ENCODE measurements at places on chromosomes 16 and 17.
A peak's percentile ranks its signal among the peaks of the same experiment; 100 is the strongest.

DNA sequence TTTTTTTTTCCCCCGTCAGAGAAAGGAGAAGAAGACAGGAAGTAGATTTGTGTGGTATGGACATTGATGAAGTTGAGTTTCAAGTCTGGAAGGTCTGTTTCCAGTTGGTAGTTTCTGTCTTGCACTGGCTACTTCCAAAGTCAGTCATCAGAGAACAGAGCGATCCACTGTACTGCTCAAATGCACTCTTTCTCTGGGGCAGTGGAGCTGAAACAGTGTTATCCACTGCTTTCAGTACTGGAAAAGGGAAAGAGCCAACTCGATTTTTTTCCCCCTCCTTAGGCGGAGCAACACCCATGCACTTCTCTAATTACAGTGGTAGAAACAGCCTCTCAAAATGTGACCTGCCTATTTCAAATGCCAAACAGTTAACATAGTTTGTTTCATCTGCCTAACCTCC, 7.4 kb downstream of the PRKCA start:
- no peak for DNase-seq

GRCh38 chr16:89827383-89828198, 684 bp upstream of the SPIRE2 start:
- peak; percentile 35 for DNase-seq

DNA sequence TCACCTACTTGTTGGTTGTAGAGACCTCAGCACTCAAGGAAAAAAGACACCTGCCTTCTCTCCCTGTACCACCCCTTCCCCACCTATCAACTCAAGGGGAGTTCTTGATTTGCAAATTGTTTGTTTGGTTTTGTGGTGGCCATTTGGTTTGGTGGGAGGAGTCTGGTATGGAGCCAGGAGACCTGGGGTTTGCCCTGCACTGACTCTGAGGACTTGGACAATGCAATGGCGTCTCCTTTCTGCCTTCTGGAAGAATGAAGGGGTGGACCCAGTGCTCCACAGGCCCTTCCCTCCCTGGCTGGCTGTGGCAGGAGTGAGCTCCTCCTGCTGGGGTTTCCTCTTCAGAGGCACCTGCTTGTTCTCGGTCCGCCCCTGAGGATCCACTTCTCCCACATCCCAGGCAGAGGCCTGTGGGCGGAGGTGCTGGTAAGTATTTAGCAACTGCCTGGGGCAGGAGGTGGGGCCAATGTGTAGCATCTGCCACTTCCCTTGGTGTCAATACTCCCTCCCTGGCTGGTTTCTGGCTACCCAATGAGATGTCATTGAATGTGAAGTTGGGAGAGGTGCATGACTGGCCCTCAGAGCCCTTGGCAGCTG, 164.5 kb downstream of the NTN1 start:
- no peak for DNase-seq

- DNase-seq: no peak
Observed at GRCh38 chr16:50712560-50712898, 19.1 kb downstream of the NOD2 start.

- no peak for DNase-seq
Observed at GRCh38 chr17:56629531-56630075, 36.1 kb downstream of the NOG start.

DNA sequence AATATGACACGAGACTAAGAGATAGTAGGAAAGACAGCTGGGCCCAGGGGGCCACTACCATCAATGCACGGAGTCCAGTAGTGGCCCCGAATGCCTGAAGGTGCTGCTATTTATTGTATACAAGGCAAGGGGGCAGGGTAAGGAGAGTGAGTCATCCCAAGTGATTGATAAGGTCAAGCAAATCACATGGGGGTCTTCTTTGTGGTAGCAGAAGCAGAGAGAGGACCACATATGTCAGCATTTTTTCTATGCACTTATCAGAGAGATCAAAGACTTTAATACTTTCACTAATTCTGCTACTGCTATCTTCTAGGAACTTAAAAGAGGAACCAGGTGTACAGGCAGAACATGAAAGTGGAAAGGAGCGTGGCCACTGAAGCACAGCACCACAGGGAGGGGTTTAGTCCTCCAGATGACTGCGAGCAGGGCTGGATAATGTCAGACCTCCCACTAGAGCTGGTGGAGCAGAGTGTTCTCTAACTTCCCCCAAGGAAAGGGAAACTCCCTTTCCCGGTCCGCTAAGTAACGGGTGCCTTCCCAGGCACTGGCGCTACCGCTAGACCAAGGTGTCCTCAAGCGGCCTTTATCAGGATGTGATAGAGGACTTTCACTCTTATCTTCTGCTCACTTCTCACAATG, 26.4 kb upstream of the ARL4D start:
- DNase-seq: no peak

DNA sequence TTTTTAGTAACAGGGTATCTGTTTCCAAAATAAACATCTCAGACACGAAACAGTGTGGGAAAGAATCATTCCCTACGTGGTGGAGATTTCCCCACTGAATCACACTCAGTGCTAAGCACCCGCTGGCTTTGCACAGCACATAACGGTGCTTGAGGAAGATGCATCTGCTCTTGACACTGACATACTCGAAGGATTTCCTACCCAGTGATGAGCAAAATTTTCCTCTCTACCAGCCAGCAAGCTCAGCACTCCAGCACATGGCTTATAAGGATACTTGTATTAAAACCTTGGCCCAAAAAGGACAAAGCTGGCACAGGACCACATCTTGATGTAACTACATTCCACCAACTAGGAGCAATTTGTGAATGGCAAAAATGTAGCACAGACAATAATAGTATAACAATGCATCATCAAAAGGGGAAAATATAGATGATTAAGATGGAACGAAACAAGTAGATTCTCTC, 59.0 kb downstream of the ANKFY1 start:
- DNase-seq: no peak

DNA sequence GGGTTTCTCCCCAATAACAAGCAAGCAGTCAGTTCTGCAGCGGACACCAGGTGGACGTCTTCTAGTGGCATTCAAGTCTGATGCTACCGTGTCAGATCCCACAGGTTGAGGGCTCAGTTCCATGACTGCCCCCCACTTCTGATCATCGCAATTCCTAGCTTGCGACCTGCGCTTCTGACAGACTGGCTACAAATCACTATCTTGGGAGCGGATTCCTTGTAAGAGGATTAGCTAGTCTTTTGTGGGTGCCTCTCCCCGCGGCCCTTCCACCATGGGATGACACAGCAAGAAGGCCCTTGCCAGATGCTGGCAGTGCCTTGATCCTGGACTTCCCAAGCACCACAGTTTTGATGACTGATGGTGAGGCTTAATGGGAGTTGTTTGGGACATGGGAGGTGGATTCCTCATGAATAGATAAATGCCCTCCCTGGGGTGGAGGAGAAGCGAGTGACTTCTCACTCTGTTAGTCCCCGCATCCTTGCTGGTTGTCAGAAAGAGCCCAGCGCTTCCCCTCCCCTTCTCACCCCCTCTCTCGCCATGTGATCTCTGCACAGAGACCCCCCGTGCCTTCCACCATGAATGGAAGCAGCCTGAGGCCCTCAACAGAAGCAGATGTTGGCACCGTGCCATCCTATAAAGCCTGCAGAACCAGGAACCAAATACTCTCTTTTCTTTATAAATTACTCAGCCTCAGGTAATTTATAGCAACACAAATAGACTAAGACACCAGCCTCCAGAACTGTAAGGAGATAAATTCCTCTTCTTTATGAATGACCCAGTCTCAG, 19.1 kb downstream of the CDIP1 start:
- DNase-seq: no peak

- DNase-seq: no peak
Observed at GRCh38 chr17:13243585-13243984, 225.8 kb upstream of the ELAC2 start.

- DNase-seq: no peak
Observed at GRCh38 chr17:79272666-79273219, 198.1 kb downstream of the ENGASE start.

GRCh38 chr16:22023505-22023904, 15.6 kb downstream of the MOSMO start:
- DNase-seq: peak; percentile 7

DNA sequence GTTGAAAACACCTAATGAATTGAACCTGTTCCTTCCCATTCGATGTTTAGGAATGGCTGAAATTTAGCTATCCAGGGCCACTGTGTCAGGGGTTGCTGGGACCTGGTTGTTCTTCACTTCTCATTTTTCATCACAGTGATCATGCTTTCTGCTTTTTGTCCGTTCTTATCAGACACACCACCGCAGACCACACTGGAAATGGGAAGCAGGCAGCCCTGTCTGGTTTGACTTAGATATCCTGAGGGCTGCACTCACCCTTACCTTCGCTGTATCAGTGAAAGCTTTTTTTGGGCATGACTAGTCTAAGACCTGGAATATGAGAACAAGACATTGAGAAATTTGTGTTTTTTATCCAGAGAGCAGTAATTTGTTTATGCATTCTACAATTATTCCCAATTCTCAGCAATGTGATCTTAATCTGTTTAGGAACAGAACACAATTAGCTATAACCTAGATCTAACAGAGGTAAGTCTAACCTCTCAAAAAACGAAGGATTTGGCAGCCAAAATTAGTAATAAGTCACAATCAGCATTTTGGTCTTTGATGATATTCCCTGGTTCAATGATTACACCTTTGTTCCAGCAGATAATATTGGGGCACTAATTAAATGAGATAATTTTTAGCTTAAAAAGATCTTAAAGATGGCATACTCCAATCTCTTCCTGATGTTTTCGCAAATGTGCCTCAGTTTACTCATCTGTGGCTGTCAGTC, 126.0 kb upstream of the GOT2 start:
- peak; percentile 94 for DNase-seq

DNA sequence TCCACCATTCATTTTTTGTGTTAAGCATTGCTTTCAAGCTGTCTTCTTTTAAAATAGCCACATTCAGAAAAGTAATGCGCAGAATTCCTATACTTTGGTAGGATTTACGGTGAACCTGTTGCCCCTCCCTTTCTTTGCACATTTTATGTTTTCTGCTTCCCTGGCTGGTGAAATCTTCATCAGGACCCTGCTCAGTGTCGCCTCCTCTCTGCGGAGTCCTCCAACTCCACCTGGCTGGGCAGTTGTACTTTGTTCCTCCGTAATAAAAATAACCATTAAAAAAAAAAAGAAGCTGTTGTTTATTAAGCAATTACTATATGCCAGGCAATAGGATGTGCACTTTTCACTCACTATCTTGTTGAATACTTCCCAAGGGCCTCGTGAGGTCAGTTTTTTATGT, 2.9 kb downstream of the UMOD start:
- DNase-seq: no peak

DNA sequence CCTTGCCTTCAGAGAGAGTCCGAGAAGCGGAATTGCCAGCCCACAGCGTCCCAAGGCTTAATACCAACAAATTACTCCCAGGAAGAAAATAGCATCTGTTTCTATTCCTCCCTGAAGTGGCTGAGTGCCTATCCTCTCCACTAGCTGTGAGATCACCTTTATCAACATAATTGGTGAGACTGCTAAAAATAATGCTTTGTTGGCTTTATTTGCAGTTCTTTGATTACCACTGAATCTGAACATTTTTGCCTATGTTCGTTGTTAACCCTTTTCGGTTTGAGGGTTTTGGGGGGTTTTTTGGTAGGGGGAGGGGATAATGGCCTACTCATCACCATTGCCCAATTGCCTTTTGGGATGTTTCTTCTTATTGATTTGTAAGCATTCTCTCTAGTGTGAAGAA, 31.0 kb downstream of the MMP15 start:
- no peak for DNase-seq

- peak; percentile 87 for DNase-seq
Observed at GRCh38 chr17:42180922-42181850, at the start of gene KCNH4. KCNH4 (minus strand) TSS chr17:42181142; CDS start chr17:42180945, 197 bp downstream.

DNA sequence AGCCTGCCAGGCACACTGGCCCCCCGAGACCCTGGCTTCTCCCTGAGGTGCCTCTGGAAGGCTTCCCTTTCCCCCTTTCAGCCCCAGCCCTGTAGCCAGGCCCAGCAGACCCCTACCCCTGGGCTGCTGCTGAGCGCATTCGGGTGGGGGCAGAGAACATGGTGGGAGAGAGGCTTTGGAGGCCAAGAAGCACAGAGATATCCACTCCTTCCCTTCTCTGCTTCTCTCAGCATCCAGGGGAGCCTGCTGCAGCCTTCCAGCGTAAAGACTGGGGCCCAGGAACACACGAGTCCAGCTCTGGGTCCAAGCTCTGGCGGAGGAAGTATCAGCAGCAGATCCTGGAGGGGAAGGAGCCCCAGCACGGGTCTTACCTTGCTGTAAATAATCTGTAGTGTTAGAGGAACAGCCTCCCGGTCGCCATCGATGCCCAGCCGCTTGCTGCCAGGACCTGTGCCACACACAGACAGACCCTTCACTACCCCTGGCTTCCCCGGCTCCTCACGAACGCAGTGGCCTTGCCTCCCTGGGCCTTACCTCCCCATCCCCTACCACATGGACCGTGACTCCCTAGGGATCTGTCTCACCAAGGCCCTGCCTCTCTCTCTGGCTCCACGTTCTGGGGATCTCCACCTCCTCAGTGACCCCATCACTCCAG, 17.0 kb upstream of the PIK3R6 start:
- no peak for DNase-seq

DNA sequence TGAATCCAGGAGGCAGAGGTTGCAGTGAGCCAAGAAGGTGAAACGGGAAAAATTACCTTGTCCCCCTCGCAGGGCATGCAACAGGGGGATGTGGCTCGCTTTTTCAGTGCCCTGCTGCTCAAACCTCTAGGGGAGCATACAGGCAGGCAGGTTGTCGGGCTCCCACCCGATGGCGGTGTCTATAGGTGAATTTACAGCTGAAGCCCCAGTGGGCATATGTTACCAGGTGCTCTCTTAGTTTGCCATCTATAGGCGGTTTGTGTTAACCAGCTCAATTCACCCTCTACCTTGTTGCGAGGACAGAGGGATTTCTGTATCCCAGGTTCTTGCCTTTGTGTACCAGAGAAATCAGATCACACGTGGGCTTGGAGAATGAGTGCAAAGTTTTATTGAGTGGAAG, 48.9 kb downstream of the IQCK start:
- no peak for DNase-seq

GRCh38 chr16:67675999-67676398, 9.4 kb downstream of the C16orf86 start:
- DNase-seq: no peak

- DNase-seq: peak; percentile 19
Observed at GRCh38 chr17:1179818-1180742, at the start of gene ABR. ABR (minus strand) TSS chr17:1179981; CDS start chr17:1179727, 254 bp downstream.

GRCh38 chr17:36932383-36932693, 4.9 kb upstream of the LHX1 start:
- no peak for DNase-seq

DNA sequence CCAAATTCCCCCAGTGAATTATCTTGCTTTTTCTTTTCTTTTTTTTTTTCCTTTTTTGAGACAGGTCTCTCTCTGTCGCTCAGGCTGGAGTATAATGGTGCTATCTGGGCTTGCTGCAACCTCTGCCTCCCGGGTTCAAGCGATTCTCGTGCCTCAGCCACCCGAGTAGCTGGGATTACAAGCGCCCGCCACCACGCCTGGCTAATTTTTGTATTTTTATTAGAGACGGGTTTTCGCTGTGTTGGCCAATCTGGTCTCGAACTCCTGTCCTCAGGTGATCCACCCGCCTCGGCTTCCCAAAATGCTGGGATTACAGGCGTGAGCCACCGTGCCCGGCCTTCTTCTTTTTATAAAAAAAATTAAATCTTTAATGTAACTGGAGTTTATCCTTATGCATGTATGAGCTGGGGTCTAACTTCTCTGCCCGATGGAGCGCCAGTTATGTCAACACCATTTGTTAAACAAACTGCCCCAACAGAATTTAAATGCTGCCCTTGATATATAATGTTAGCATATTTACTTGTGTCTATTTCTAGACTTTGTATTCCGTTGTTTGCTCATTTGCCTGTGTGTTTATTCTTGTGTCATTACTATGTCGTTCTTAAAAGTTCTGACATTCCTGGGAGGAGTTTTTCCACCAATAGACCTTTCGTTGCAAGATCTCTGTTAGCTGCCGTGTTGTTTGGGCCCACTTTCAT, 535 bp upstream of the AURKB start:
- no peak for DNase-seq

GRCh38 chr17:28563475-28563874, 7.8 kb downstream of the PIGS start:
- no peak for DNase-seq
